ENCODE measurements at places on chromosomes 12 and 14.

GRCh38 chr14:20846560-20846959 is 43.9 kb upstream of the RNASE1 start:
- DNase-seq = no peak

- DNase-seq = no peak
Measured at GRCh38 chr12:97283297-97283696, 179.3 kb upstream of the RMST start.

- DNase-seq = no peak
Measured at GRCh38 chr12:26283046-26283445, 87.7 kb downstream of the SSPN start.

GRCh38 chr12:29211696-29212095 is 62.6 kb downstream of the FAR2 start:
- no peak for DNase-seq

GRCh38 chr12:120265473-120266179 is at the start of gene PXN:
TSS of gene PXN (minus strand) at chr12:120265730. CDS start at chr12:120265629, 101 bp downstream.
- peak; percentile 84 for DNase-seq

DNA sequence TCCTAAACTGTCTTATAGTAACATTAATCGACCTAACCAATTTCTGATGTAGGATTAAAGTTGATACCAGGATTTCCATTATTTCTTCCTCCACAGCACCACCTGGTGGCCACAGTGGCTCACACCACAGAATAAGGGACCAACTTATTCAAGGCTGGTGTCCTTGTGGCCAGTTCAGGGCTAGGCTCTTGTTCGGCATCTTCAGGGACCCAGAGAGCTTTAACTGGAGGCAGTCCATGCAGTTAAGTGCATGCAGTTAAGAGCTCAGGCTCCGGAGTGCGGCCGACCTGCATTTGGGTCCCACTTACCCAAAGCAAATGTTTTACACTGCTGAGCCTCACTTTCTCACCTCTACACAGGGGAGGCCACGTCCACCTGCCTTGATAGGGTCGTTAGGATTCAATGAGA is 42.0 kb upstream of the GPR68 start:
- peak; percentile 72 for DNase-seq

DNA sequence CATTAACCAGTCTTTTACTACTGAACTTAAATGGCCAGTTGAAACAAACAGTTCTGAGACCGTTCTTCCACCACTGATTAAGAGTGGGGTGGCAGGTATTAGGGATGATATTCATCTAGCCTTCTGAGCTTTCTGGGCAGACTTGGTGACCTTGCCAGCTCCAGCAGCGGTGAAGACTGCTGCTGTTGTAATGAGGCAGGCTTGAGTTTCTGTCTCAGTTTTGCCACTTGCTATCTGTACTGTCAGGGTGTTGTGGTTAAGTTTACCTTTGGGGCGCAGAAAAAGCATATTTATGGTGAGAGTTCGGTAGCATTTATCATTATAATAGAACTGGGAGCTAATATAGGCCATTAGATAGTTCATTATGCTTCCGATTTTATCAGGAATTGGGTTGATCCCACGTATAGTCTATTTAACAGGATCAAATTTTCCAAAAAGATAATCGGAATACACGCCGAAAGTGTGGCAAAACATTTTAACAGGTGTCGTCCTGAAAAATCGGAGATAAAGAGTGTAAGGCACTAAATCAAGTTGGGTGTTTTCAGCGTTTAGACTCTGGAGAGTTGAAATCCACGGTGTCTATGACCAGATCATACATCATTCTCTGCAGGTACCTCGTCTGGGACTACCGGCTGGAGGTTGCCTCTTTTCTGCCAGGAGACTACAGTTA is 688 bp upstream of the NECAP1 start:
- no peak for DNase-seq

- no peak for DNase-seq
Measured at GRCh38 chr12:69026336-69026735, 93.4 kb upstream of the CPM start.

- no peak for DNase-seq
Measured at GRCh38 chr14:82422230-82422629, 888.6 kb upstream of the SEL1L start.

Data from fibroblast of villous mesenchyme (primary cell).